ENCODE measurements at places on chromosomes 6 and 20.

DNA sequence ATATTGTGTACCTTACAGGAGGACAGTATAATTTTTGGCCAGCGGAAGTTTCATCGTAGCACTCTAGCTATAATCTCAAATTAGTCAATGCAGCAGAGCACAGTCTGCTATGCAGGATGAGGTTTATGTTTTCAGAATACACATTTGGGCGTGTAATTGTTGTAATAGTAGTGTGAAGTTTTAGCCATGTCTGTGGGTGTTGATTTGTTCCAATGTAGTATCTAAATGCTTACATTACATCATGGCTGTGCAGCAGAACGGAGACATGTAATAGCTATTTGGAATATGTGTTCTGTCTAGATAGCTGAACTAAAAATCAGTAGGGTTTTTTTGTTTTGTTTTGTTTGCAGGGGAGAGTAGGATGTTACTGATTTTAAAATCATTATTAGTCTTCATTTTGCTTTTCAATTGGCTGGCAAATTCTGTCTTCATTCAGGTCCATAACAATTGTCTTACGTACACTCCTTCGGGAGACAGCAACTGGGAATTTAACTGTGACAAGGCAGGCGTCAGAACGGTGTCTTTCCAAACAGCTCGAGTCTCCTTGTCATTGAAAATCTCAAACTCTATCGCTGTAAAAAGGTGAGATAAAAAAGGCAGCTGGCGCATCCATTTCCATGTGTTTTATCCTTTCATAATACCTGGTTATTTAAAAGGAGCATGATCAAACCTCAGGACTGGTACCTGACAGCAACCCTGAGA lies 65.1 kb upstream of the CDH4 start:
- DNase-seq: no peak

GRCh38 chr6:116369964-116370759 lies 585 bp upstream of the DSE start:
- DNase-seq: peak; percentile 2

DNA sequence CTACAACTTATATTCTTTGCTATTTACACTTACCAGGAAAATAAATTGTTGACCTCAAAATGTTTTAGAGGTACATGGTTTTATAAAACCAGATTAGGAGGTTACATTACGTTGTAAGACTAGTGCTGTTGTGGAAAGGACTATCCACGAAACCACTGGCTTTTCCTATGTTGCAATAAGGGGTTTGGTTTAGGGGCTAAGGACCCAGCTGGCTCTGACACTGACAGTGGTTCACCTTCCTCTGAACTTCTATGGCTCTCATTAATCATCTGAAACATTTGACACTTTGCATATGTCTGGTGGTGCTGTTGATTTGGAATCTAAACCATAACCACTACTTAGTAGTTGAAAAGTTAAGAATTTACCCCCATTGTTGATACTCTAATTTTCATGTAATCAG lies 186.7 kb downstream of the NKAIN2 start:
- no peak for DNase-seq

GRCh38 chr6:84785671-84786070 lies 21.3 kb upstream of the TBX18 start:
- DNase-seq: no peak

DNA sequence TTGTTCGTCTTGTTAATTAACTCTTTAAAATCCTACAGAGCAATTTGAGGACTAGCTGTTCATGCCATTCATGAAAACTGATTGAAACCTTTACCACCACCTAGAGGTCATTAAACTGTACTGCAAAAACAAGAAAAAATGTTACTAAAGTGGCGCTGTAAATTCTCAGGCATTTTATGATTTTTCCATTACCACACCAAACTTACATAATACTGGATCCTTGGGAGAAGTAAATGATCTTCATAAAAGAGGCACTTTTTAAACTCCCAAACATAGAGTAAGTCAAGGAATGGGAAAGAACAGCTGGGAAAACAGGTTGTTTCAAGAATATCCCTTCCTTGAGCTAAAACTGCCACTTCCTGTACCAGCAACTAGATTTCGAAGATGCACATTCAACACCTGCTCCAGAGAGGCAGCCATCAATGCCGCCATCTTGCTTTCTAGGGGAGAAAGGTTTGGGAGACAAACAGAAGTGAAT lies 54.3 kb downstream of the MYLIP start:
- no peak for DNase-seq

- DNase-seq: peak; percentile 56
Measured at GRCh38 chr6:32118782-32119628, 9.0 kb downstream of the ATF6B start.

DNA sequence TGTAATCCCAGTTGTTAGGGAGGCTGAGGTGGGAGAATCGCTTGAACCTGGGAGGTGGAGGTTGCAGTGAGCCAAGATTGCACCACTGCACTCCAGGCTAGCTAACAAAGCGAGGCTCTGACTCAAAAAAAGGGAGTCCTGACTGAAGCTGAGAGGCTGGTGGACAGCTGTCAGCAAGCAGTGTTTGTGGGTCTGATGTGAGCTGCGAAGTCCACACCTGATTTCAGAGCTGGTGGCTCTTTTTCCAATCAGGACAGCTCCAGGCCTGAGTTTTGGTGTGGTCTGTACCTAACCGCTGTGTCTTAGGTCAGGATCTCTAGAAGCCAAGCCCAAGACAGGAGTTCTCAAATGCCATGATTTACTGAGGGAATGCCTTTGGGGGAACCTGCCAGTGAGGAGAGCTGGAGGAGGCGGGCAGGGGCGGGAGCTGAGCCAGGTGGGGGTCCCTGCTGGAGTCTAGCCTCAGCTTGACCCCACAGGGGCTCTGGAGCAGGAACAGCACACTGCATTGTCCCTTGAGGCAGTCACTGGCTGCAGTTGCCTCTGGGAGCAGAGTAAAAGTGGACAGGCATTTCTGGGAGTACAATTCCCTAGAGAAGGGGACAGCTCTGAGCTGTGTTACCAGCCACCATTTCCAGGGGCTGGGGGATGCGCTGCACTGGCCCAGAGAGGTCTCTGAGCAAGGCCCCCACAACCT lies 5.0 kb downstream of the GFRA4 start:
- no peak for DNase-seq

- no peak for DNase-seq
Measured at GRCh38 chr6:10591422-10592160, 70.4 kb downstream of the GCNT2 start.

- peak; percentile 1 for DNase-seq
Measured at GRCh38 chr20:51631011-51631950, 88.8 kb upstream of the NFATC2 start.

GRCh38 chr6:143140767-143141166 lies 80.1 kb downstream of the AIG1 start:
- no peak for DNase-seq

DNA sequence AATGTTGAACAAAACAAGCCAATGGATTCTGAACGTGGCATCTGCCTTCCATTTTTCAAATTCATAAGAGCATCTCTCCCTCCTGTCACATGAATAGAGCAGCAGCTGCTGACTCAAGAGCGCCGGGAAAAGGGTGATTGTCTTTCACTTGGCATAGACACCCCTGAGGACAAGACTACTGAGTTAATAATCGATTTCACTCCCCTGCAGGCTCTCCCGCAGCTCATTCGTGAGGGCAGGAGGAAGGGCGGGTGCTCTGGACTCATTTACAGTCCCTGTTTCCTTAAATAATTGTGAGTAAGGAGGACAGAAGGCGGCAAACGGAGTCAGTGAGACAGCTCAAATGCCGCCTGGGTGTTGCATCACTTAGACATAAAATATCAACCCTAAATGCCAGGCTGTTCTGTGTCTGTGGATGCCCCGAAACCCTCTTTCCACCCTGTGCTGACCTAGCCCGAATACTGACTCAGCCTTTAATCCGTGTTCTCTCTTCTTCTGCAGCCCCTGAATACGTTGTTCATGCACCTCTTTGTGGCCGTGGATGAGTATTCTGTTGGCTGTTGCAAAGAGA lies 21.6 kb downstream of the CFAP61 start:
- DNase-seq: no peak

- DNase-seq: no peak
Measured at GRCh38 chr6:33142501-33143070, 49.7 kb downstream of the COL11A2 start.

DNA sequence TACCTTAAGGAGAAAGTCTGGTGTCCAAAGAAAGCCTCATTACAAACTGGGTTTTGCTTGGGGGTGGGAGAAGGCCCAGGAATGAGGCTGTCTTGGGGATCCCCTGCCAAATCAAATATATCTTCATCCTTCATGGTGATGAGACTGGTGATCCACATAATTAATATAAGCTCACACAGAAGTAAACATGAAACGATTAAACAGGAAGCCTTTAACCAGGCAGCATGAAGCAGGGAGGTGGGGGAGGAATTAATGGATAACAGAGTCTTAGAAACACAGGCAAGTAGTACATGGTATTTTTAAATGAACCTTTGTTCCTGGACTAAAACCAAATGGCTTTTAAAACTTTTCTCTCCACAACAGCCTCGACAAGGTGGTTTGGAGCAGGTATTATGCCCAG lies 437.5 kb downstream of the TFAP2A start:
- no peak for DNase-seq

DNA sequence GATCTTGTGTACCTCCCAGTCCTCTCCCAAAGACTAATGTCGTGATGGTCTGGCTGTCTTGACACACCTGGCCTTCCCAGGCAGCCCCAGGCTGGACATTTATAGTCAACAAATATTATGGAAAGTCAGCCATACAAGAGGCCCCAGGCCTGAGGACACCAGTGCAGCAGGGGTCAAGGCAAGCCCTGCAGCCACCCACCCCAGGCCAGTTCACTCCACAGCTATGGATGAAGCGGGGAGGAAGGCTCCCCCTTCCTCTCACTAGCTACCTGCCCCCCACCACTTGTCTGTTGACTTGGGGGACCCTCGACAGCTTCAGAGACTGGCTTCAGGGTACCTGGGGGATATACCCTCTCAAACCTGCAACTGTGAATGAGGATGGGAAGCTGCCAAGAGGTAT lies 132.1 kb downstream of the MRPL14 start:
- DNase-seq: no peak

GRCh38 chr6:87653074-87653962 lies 48.7 kb downstream of the AKIRIN2 start:
- no peak for DNase-seq

DNA sequence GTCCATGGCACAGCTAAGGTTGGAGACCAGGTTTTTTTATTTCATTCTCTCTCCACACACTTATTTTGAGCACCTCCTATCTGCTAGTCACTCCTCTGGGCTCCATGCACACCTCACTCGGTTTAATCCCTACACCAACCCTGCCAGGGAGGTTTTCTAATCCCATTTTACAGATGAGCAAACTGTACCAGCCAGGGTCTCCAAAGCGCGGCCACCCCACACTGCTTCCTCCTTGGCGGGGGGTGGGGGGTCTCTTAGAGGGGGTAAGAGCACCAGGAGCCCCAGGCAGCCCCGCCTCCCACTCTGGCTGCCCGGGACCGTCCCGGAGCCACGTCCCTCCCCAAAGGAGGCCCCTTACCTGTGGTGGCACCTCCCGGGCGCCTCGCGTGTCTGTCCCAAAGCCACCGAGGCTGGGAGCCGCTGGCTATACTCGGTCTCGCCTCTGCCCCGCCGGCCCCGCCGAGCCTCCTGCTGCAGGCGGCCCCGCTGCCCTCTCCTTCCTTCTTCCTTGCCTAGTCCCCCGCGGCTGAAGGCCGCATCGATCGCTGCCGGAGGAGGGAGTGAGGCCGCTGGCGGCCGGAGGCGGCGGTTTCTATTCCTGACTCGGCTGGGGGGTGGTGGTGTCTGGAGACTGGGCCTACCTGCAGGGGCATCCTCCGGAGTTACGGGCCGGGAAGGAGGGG lies at the start of gene KCNS1:
Gene KCNS1 (minus strand): TSS at position 565 of the 683 bp plus-strand sequence. CDS start 1,891 bp downstream, outside the sequence.
- no peak for DNase-seq

DNA sequence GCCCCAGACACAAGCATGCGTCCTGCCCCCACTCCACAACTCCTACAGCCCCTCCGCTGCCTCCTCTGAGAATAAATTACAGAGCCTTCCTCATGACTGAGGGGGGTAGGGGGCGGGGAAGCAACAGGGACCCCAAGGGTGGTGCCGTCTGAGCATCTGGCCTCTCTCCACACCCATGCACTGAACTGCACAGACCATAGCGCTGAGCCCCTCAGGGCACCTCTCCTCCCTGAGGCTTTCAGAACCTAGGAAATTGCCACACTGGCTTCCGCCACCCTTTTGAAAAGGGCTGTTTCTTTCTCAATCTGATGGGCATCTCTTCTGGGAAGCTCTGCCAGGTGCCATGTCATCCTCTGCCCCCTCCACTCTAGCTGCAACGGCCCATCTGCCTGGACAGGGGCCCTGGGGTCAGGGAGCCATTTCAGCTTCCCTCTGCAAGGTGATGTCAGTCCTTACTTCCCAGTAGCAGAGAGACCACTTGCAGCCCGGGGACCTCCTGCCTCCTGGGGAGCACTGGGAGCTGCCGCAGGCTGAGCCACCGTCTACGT lies 2.5 kb downstream of the CST7 start:
- no peak for DNase-seq

- no peak for DNase-seq
Measured at GRCh38 chr6:100678027-100678426, 203.1 kb downstream of the ASCC3 start.

DNA sequence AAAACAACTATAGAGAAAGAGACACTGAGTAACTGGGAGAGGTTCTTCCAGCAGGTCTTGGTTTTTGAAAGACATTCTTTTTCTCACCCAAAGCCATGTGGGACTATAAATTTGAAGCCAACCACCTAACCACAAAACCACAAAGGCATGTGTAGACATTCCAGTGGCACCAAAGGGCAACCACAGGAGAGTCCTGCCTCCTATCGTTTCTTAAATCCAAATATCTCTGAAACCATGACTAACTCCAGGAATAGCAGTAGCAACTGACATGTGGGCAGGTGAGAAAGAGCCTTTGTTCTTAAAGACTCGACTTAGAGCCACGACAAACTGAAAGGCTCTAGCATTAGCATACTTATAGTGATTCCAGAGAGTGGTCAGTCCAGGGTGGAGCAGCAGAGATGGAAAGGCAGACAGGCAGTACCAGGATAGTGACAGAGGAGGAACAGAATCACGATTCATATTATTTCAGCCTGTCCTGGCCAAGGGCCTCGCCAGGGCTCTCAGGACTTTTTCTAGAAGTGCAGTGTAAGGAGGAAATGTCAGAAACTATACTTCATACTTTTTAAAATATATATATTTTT lies 9.4 kb upstream of the COL9A1 start:
- DNase-seq: no peak

Data from T-cell (primary cell).